Central memory CD4-positive, alpha-beta T cell (primary cell): ENCODE measurements at places on chromosomes 12 and 14.

DNA sequence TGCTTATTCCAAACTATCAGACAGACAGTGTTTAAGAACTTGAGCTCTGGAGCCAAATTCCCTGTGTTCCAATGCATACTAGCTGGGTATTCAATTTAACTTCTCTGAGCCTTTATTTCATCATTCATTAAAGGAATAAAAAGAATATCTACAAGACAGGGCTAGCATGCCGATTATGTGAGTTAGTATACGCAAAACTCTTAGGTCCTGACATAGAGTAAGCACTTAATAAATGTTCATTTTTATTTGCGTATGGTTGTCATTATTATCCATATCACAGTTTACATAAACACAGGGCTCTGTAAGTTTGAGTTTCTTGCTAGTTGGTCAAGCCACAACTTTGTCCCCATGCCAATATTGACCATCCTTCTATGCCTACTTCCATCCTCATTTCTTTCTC lies 161.5 kb downstream of the NUAK1 start:
- no peak for DNase-seq

- no peak for DNase-seq
These were observed 412.4 kb downstream of the PCNX1 start for GRCh38 chr14:71319666-71320065.

GRCh38 chr12:11875414-11875935 lies 195.3 kb upstream of the BCL2L14 start:
- DNase-seq, result no peak

- no peak for DNase-seq
These were observed 29.1 kb downstream of the COCH start for GRCh38 chr14:30903285-30904124.

- DNase-seq, result no peak
These were observed 374.1 kb downstream of the ADGRD1 start for GRCh38 chr12:131327521-131328488.

DNA sequence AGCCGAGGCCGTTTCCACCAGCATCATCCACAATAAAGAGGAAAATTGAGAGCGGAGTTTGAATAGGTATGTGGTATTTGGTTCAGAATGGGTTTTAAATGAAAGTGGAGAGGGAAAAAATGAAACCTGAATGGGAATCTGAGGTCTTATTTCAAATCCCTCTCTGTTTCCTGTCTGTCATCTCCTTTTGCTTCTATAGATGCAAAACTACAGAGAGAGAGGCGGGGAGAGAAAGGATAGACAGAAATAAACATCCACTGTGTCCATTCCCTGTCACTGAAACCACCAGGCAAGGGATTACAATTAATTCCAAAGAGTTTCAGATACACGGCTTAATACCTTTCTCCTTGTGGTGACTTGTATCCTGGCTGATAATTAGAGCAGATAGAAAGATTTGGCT lies 102.3 kb downstream of the DAD1 start:
- no peak for DNase-seq

DNA sequence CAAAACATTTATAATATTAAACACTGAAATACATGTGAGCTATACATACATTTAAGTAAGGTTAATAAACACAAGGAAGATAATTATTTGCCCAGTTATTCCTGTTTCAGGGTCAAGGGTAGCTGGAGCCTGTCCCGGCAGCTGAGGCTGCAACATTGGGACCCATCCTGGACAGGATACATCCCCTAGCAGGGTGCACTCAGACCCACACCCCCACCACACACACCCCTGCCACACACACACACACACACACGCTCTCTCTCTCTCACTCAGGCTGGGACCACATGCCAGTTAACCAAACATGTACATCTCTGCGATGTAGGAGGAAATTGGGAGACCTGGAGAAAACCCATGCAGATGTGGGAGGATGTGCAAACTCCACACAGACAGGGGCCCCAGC lies 112.6 kb upstream of the TMCC3 start:
- DNase-seq, result no peak

DNA sequence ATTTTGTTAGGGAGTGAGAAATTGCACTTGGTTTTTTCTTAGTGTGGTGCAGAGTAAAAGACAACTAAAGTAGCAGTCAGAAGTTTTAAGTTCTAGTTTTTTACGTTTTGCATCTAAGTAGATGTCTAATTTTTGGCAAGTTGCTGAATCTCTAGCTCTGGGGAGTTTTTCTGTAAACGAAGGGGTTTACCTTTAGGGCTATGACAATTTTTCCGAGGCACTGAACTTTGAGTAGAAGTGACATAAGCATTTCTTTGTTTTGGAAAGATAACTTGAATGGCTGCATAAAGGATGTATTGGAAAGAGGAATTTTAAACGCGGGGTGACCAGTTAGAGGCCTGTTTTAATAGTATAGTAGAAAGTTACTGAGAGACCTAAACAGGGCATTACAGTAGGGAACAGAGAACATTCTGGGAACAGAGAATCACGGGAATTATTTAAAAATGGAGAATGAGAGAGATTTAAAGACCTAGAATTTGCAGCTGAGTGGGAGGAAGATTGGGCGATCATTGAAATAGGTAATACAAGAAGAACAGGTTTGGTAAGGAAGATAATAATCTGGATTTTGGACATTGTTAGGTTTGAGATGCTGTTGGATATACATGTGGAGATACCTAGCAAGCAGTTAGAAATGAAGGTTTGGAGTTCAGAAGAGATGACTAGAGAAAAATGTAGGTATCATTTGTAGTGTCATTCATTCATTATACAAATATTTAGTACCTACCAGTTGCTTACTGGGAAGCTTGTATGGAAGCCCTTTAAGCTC lies 1.2 kb downstream of the ZNF410 start:
- peak; percentile 10 for DNase-seq

- DNase-seq, result no peak
These were observed 74.7 kb upstream of the AMN1 start for GRCh38 chr12:31803306-31804184.

GRCh38 chr12:51911788-51912711 lies 4.7 kb downstream of the ACVRL1 start:
- DNase-seq, result no peak

GRCh38 chr12:32377344-32378055 lies 21.9 kb upstream of the FGD4 start:
- DNase-seq, result no peak

DNA sequence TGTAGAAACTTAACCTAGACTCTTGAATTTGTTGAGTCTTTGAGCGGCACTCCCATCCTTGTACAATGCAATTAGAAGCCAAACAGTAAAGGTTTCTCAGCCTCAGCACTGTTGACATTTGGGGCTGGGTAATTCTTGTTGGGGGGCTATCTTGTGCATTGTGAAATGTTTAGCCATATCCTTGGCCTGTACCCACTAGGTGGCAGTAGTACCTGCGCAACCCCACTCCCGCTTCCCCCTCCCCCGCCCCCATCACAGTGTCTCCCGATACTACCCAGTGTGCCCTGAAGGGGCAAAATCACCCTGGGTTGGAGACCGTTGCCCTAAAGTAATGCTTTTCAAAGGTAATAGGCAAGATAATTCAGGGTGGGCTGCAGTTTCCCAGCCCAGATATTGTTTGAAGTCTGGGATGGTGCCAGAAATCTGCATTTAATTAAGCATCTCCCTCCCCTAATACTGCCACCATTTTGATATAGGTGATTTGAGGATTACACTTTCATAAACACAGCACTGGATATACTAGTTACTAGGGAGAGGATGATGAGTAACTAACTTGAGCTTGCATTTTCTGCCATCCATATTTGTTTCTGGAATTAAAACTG lies 1.8 kb downstream of the COX6A1 start:
- peak; percentile 68 for DNase-seq

GRCh38 chr14:100664841-100665510 lies 61.7 kb upstream of the DLK1 start:
- no peak for DNase-seq

GRCh38 chr12:58804749-58805148 lies 115.6 kb downstream of the LRIG3 start:
- no peak for DNase-seq

GRCh38 chr12:96205908-96206307 lies 11.7 kb downstream of the ELK3 start:
- DNase-seq, result peak; percentile 68

GRCh38 chr14:93939304-93940229 lies 12.4 kb downstream of the FAM181A start:
- peak; percentile 82 for DNase-seq

GRCh38 chr12:90729736-90730135 lies 225.2 kb downstream of the CCER1 start:
- DNase-seq, result no peak

DNA sequence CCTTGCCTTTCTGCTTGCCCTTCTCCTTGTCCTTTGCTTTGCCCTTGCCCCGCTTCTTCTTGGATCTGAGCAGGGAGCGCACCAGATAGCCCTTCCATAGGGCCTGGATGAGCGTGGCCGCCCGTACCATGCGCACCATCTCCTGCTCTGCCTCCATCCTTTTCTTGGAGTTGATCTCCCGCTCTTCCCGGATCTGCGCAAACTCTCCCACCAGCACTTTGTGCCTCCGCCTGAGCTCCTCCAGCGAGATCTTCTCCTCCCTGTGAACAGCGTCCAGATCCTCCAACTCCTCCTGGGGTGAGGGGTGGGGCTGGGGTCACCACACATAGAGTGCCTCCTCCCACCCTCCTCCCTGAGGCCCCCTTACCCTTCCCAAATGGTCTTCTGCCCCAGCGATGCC lies 10.1 kb downstream of the RITA1 start:
- DNase-seq, result no peak

GRCh38 chr14:96126339-96126782 lies 78.3 kb upstream of the BDKRB2 start:
- peak; percentile 80 for DNase-seq

DNA sequence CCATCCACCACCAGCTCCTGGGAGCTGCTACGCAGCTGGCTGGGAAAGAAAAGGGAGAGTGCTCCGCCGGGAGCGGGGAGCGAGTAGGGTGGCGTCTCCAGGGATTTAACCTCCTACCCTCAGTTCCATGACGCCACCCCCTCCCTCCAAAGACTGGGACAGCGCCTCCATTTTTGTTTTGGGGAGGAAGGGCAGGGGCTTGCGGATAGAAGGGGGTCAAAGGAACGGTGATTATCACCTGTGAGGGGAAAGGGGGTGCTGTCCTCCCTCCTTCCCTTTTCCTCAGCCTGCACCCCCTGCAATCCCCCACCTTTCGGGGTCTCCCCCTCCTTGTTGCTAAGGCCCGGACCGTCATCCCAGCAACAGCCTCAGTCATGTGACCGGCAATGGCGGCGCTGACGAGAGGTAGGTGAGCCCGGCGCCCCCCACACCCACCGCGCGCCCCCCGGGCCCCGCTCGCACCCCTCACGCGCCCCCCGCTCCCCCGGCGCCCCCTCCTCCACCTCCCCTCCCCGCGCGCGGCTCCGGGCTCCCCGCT lies at the start of gene DTX3:
TSS of gene DTX3 (plus strand) at position 371 of the 538 bp plus-strand sequence. CDS start 1,694 bp downstream, outside the sequence.
- peak; percentile 34 for DNase-seq

DNA sequence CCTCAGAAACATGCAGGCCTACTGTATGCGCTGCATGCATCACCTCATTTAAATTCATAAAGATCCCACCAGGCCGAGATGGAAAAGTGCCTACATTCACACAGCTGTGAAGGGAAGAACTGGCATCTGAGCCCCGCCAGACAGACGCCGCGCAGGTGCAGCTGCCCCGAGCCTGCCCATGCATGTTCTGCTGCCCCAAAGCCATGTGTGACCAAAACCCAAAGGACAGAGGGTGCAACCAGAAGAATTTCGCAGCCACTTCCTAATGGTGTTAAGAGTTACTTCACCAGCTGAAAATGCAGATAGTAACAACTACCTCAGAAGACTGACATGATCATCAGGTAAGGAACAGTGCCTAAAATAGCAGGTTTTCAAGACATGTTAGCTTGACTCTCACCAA lies 13.5 kb upstream of the KRT8 start:
- DNase-seq, result no peak

- no peak for DNase-seq
These were observed 92.9 kb downstream of the PAWR start for GRCh38 chr12:79597910-79598309.

GRCh38 chr14:65250162-65250495 lies 147.8 kb upstream of the MAX start:
- DNase-seq, result no peak

DNA sequence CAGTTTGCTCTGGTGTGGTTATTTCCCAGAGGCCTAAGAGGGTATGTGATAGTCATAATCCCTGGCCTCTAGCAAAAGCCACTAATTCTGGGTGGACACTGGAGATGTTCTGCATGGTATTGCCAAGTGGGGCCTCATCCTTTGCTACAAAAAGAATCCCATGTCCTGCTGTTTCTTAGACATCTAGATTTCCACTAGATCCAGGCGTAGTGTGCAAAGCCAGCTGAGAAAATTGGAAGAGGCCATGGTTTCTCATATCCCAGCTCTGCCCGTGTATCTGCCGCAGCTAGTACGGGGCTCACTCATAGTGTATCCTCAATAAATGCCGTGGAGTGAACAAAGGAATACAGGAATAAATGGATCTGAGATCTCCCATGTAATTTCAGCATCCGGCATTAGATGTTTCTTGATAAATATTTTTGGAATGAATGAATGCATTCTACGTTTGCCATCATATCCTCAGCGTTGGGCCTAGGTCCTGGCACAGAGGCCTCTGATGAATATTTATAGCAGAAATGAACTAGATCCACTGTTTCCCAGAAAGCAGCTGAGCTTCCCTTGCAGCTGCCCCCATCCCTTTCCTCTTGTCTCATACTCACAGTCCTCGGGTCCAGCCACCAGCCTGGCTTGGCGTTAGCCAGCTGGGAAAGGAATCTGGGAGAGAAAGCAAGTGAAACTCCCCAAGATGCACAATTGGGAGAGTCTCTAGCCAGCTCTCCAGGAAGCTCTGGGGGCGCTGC lies 76.3 kb upstream of the NOS1 start:
- DNase-seq, result no peak

DNA sequence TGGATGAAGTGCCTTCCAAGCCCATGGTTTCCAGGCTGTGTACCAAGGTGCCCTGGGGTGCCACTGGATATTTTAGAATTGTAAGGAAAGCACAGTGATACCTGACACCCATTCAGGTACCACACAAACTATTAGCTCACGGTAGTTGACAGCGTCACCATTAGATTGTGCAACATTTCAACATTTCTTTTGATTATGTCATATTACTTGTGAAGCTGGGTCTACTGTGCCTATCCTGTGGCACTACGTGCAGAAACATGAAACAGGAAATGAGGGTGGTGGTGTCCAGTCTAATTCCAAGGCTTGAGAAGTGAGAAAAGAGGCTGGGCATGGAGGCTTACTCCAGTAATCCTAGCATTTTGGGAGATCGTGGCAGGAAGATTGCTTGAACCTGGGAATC lies 75.5 kb upstream of the CPM start:
- DNase-seq, result no peak

- no peak for DNase-seq
These were observed 157.3 kb downstream of the BCAT1 start for GRCh38 chr12:24791622-24792021.

- no peak for DNase-seq
These were observed 22.7 kb downstream of the POLE start for GRCh38 chr12:132664206-132665148.

GRCh38 chr12:121579981-121580868 lies 598 bp downstream of the KDM2B start:
- peak; percentile 70 for DNase-seq

DNA sequence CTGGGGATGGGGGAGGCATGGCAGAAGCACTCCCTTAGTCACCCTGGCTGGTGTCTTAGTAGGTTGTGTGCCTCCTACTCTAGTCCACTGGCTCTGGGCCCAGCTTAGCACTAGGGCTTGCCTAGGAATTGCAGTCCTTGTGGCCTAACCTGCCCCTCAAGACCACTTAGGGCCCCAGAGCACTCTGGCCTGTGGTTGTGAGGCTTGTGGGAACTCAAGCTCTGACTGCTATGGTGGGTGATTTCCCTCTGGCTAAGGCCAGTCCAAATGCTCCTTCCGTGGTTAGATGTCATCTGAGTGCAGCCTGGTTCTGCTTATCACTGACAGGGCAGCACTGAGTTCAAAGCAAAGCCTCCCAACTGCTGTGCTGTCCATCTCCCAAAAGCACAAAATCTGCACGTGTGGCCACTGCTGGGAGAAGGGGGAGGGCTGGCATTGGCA lies 20.2 kb downstream of the FGD4 start:
- no peak for DNase-seq
